CD4-positive, alpha-beta T cell treated with Interleukin-15 for 4 hours (primary cell): ENCODE measurements at places on chromosomes 5 and 9.
A peak's percentile ranks its signal among the peaks of the same experiment; 100 is the strongest.

- DNase-seq = no peak
Measured at GRCh38 chr9:124661271-124661670, 109.8 kb downstream of the NR6A1 start.

GRCh38 chr9:119036969-119037368 is 332.3 kb downstream of the BRINP1 start:
- no peak for DNase-seq

GRCh38 chr5:102483736-102484135 is 15.1 kb downstream of the SLCO6A1 start:
- DNase-seq = no peak

- no peak for DNase-seq
Measured at GRCh38 chr5:99639905-99640304, 711.1 kb upstream of the CHD1 start.

- DNase-seq = no peak
Measured at GRCh38 chr9:126448865-126449577, 122.4 kb downstream of the MVB12B start.

DNA sequence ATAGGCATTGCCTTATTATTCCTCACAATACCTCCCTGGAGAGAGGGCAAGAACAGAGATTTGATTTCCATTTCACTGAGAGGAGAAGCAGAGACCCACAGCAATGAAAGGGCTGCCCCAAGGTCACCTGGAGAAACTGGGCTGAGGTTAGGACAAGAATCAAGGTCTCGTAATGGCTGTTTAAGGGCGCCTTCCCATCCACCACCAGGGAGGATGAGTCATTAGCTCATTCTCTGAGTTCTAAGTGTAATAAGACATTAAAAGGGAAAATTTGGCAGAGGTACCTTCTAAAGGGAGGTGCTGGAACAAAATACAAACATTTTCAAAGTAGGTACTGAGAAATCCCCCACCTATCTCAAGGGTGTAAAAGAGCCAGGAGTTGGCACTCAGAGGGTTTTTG is 52.6 kb upstream of the TCERG1 start:
- no peak for DNase-seq

GRCh38 chr5:81729276-81729675 is 21.6 kb downstream of the SSBP2 start:
- DNase-seq = no peak

- no peak for DNase-seq
Measured at GRCh38 chr5:151901611-151902010, 23.0 kb downstream of the GLRA1 start.

DNA sequence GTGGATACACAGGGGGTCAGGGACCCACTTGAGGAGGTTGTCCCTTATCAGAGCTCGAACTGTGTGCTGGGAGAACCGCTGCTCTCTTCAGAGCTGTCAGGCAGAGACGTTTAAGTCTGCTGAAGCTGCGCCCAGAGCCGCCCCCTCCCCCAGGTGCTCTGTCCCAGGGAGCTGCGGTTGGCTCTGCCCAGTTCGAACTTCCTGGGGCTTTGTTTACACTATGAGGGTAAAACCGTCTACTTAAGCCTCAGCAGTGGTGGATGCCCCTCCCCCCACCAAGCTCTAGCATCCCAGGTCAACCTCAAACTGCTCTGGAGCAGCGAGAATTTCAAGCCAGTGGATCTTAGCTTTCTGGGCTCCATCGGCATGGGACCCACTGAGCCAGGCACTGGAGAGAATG is 15.9 kb downstream of the SRD5A1 start:
- no peak for DNase-seq

DNA sequence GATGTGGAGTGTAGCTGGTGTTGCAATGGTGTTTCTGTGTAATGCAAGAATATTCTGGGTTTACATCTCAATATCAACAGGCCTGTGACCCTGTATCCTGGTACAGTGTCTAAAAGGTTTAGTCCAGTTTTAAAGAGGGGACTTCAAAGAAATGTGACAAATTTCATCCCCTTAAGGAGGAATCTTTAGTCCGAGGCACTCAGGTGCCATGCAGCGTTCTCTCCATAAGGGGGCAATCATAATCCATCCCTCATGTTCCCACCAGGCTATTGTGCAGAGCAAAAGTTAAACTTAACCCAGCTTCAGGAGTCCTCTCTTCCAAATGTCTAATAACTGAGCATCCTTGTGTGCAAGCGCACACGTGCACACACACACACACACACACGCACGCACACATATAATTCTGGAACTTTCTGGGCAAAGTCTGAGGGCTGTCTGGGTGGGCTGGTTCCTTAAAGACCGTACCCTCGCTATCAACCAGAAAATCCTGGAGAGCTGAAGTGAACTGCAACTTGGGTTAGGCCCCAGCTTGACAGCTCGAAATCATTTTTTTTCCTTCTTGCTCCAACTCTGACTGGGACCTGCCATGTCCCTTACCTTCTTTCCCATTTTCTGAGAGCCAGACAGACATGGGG is 46.0 kb downstream of the CRB2 start:
- no peak for DNase-seq

DNA sequence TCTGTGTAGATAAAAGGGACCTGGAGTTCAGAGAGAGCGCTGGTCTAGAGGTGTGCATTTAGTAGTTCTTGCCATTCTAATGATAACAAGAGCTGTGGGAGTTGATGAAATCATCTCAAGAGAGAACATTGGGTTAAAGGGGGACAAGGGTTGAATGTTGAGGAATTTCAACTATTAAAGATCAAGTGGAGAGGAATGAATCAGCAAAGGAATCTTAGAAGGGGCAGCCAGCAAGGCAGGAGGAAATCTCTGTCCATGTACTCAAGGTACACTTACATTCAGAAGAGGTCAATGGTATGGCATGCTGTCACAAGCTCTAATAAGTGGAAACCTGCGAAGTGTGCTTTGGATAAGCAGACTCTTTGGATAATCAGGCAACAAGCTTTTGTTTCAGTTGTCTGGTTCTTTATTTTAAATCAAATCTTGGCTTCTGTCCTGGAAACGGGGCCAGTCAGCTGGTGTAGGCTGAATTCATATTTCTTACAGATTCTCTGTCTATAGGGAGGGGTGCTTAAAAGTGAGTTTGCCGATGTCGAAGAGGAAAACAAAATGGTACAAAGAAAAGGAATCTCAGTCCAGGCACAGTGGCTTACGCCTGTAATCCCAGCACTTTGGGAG is 320.5 kb upstream of the CD180 start:
- no peak for DNase-seq

DNA sequence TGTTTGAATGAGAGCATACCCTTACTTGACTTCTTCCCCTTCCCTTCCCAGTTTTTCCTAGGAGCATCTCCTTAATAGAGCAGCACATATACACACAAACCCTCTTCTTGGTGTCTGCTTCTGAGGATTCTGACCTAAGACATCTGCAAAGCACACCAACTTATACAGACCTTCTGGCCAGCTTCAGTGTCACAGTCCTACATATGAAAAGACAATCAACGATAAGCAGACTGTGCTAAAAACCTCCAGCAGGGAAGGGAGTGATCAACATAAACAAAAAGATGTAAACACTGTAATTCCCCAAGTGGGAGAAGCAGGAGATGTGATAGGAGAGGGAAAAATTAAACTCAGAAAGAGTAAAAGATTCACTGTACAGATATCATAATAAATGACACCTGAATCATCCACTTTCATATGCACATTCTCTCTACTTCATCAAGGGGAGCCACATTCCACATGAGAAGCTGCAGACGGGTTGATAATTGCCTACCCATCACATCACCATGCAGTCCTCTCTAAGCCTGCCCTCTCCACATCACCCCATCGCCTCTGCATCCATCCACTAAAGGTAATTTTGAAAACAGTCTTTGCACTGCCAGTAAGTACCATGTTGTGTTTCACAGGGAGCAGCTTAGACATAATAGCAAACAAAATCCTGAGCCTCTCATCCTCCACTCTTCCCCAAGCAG is 13.0 kb downstream of the APBA1 start:
- DNase-seq = no peak

GRCh38 chr5:32172923-32173266 is 1.2 kb downstream of the GOLPH3 start:
- peak; percentile 7 for DNase-seq

- DNase-seq = no peak
Measured at GRCh38 chr5:5560016-5560415, 137.5 kb downstream of the ICE1 start.

DNA sequence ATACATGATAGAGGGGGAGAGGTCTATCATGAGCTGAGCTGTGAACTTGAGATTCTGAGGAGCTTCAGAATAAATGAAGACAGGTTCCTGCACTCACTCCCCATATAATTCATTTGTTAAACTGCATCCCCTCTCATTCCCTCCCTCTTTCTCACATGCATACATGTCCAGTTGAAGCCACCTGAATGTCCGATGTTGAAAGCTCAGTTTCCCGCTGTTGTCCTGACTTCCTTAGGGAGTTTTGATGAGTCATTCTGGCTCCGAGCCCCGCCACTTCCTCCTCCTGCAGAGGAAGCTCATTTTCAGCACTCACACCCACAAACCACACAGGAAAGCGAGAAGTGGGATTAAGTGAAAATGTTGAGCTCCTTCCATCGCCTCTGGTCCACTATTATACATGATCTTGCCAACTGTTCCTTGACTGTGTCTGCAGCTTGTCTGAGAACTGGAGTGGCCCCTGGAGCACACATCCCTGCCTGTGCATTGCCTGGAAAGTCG is 121.2 kb downstream of the CEMIP2 start:
- DNase-seq = peak; percentile 28

- peak; percentile 66 for DNase-seq
Measured at GRCh38 chr5:69007726-69008368, 86.0 kb upstream of the SLC30A5 start.

DNA sequence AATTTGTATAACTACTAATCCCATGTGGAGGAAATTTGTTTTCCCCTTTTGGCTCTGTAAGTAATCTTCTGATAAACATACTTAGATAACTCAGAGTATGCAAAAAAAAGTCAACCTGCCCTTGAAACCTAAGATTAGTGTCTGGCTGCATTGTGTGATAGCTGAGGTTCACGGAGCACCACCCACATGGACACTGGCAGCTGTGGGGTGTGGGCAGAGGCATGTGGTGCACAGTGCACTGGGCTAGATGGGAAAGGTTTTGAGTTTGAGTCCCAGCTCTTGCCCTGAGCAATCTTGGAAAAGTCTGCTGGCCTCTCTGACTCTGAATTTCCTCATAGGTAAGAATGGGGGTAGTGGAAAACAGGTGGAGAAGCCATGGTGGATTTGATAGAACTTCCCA is 75.1 kb downstream of the PLCXD3 start:
- no peak for DNase-seq

DNA sequence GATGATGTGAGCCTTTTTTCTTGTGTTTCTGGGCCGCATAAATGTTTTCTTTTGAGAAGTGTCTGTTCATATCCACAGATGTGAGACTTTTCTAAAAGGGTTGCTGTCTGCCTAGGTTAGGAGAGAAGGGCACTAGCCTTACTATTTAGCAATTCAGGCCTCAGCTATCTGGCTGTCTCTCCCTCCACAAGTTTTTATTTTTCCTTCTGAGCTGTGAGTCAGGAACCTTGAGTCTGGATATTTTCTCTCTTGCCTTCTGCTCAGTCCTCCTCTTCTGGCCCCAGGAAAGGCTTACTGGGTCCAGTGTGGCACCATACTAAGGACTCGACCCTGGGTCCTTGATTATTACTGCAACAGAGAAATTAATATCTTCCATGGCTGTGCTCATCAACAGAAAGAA is 187.6 kb downstream of the CSNK1G3 start:
- no peak for DNase-seq

GRCh38 chr9:17660158-17660557 is 81.3 kb downstream of the SH3GL2 start:
- no peak for DNase-seq

DNA sequence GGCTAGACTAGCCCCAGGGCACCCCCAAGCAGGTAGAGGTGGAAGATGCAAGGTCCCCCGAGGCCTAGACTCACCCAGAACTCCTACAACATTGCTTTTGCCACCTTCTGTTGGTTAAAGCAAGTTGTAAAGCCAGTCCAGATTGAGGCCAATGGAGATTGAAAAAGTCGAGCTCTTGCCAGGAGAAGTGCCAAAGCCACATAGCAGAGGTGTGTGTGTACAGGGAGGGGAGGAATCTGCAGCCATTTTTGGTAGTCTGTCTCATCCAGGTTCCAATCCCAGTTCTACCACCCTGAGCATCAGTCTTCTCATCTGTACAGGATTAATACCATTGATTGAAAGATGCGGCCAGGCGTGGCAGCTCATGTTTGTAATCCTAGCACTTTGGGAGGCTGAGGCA is 12.3 kb upstream of the URM1 start:
- no peak for DNase-seq

DNA sequence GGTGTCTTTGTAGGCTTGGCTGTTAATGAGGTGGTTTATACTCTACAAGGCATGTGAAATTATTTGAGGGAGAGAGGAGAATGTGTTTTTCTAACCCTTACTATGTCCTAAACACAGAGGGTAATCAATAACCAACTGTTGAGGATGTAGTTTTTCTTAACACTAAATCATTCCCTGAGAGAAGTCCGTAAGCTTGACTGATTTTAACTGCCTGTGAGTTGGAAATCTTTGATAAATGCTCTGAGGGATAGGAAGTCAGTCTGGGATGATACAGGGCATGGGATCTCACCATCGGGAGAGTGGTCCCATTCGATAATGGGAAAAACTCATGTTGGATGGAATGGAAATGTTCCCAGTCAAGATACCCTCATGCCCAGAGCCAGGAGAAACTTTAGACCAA is 249.6 kb downstream of the PDZD2 start:
- no peak for DNase-seq

DNA sequence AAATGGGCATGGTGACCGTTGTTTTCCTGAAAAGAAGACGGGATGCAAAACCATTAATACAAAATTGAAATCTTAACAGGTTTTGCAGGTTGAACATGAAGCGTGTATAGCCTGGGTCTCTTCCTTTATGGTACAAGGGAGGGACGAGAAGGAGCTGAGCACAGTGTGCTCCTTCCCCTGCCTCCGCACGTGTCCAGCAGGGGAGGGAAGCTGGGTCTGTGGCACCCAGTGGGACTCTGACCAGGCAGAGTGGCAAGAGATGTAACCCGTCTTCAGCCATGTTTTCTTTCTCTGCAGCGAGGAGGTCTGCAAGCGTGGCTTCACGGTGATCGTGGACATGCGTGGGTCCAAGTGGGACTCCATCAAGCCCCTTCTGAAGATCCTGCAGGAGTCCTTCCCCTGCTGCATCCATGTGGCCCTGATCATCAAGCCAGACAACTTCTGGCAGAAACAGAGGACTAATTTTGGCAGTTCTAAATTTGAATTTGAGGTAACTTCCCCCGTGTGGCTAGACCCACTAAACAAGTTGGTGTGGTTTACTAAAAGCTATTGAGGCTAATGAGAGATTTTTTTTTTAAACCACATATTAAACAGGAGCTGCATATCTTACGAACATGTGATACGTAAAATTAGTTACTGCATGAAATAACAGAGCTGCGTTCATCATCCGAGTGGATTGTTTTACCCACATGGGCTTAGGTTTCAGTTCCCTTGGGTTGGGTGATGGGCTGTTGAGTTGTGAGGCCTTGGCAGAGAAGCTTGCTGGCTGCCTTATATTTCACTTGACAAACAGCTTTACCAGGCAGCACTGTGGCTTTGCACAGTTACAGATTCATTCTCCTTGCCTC is 143.7 kb downstream of the TRIO start:
- DNase-seq = no peak

DNA sequence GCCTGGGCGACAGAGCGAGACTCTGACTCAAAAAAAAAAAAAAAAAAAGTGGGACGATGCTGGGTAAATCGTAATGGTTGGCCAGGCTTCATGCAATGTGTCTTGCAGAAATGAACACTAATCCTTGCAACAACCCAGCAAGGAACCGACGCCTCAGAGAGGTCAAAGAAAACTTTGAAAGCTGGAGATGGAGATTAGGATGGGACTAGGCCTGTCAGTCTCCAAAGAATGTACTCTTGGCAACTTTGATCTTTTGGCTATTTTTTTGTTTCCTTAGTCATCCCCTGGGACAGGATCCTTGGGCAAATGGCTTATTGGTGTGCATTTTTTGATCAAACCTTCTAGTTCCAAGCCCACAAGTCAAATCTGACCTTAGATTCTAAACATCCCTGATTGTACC is 10.6 kb upstream of the PWWP2A start:
- no peak for DNase-seq
